Vagina (tissue), 2 donors: ENCODE measurements at places on chromosomes 6 and 20.

DNA sequence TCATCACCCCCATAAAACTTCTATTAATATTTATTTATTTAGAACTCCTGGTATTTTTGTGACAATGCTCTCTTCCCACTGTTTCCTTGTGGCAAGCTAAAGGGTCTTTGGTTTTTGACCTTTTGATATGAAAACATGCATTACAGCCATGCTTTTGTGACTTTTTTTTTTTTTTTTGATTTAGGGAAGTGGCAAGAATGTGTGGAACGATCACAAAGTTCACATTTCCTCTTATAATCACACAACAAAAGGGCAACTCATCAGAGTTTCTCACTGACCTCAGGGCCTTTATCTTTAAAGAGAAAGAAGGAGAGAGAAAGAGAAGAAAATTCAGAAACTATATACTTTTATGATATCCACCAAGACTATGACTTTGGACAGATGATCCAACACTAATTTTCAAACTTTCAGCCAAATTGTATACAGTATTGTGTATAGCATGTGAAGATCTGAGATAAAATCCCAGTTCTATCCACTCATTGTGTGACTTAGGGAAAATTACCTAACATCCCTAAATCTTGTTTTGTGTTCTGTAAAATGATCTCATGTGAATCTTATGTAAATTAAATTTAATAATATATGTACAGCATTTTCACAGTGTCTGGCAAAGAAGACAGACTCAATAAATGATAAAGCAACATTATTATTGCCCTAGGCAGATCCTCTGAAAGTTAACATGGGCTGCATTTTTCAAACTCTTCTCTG lies 106.8 kb upstream of the MARCKS start:
- no peak for DNase-seq

DNA sequence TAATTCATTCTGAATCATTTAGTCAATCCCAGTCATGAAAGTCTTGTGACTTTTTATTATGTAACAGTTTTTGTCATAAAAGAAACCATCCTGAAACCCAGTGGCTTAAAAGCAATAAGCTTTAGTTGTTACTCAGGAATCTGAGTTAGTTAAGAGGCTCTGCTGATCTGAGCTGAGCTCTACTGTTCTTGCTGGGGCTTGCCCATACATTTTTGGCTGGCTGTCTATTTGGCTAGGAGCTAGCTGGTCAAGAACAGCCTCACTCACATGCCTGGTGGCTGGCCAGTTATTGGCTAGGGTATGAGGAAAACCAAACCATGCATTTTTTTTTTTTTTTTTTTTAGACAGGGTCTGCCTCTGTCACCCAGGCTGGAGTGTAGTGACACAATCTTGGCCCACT lies 10.6 kb downstream of the TCF21 start:
- DNase-seq: no peak

- no peak for DNase-seq
Measured at GRCh38 chr6:138824482-138825144, 28.7 kb downstream of the ECT2L start.

DNA sequence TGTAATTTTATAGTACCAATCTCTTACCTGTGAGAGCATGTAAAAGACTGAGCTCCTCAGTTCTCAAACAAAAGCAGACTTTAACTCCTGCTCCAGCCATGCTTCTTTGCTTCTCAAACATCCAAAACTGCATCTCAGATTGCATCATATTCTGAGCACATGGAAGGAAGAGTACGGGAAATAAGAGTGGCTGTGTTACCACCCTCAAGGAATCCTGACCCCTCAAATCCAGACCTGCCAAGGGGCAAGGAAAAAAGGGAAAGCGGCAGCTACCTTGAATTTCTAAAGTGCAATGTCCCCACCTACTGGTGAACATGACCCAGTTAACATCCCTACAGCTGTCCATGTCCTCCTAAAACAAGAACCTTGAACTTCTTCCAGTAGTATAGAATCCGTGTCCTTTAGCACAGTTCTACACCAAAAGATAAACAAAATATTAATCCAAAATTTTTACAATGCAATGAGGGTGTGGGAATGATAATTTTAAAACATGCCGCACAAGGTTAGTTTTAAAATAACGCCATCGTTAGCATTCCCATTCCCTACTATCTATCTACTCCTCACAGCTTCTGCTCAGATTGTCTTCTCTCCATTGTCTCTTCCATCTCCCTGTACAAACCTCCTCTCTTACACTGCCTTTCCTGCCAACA lies 34.1 kb upstream of the HLA-DQB1 start:
- DNase-seq: no peak

DNA sequence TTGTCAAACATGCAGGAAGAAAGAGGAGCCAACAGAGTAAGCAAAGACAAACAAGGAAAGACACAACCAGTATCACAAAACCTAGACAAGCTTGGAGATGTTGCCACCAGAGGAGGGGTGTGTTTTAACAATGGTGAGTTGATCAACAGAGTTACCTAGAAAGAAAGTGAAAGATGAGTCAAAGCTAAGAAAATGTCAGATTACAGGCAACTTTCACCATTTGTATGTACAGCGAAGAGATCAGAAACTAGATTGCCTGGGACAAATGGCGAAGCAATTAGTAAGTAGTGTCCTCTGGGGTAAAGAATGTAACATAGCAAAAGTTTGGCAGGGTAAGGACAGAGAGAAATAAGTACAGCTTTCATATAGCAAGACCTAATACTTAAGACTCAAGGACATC lies 51.6 kb upstream of the POU3F2 start:
- no peak for DNase-seq

- DNase-seq: no peak
Measured at GRCh38 chr6:16684896-16685554, 76.2 kb downstream of the ATXN1 start.

- no peak for DNase-seq
Measured at GRCh38 chr20:41052742-41053419, 24.3 kb downstream of the TOP1 start.

DNA sequence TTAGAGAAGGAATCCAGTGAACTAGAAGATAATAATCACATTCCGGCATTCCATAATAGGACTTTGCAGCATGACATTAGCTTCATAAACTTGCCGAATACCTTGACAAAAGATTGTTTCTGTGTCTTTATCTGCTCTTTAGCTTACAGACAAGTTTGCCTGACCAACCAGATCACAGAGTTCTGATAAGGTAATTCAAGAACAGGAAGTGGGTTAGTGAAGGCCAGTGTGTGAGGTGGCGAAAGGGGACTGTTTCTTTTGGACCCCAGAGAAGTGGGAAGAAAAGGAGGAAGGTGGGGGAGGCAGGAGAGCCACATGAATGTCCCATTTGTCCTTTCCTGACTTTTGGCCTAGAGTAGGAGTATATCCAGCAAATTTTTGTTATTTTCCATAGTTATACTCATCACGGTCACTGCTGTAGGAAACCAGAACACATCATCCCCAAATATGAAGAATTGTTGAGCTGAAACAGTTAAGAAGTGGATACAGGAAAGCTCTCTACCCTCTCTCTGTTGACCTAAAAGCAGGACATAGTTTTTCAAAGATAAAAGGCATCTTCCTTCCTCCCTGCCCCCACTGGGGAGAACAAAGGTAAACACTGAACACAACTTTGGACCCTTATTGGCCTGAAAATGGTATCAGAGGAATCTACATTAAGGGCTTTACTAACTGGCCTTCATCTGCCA lies 72.4 kb upstream of the TNFAIP3 start:
- DNase-seq: no peak

- no peak for DNase-seq
Measured at GRCh38 chr6:30955367-30956042, 14.7 kb downstream of the MUCL3 start.

- DNase-seq: no peak
Measured at GRCh38 chr6:14726816-14727493, 518.9 kb upstream of the JARID2 start.

- no peak for DNase-seq
Measured at GRCh38 chr6:163309491-163310026, 105.0 kb upstream of the QKI start.

- no peak for DNase-seq
Measured at GRCh38 chr20:40251284-40251932, 437.6 kb downstream of the MAFB start.

DNA sequence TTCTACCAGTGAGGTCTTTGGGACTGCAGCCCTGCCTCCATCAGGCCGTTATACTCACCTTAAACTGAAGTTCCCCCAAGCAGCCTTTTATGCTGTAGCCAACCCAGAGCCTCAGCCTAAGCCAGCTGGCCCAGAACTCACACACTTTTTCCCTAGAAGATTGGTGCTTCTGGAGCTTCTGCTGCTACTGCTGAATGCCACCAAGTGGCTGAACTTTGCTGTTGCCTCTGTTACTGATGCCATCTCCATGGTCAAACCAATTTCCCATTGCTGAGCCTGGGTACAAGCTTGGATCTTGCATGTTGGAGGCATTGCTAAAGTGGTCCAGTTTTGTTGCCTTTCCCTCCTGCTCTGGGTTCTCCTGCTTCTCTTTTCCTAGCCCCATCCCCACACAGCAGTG lies 15.0 kb upstream of the TBX18 start:
- DNase-seq: no peak

GRCh38 chr6:146357578-146358430 lies 185.8 kb upstream of the RAB32 start:
- no peak for DNase-seq

- no peak for DNase-seq
Measured at GRCh38 chr20:47489448-47489872, 12.2 kb upstream of the NCOA3 start.

DNA sequence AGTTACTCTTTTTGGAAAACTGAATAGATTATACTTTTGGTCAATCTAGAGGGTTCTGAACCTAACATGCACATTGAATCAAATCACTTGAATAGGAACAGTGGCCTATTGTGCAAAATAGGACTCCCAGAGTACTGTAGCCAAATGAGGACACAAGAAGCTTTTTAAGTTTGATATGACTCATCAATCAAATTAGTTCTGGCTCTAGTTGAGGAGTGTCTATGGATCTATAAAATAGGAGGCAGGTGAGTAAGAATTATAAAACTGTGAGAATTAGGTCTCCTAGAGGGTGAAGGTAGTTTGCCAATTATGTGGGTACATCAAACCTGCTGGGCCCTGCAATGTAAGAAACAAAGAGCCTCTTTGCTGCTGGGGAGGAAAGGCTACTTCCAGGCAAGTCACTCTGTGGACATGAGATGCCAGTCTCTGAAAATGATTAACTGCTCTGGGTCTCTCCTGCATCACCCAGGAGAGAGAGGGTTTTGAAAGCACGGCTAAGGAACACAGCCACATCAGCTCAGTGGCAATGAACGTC lies 112.3 kb downstream of the RCAN2 start:
- DNase-seq: no peak

DNA sequence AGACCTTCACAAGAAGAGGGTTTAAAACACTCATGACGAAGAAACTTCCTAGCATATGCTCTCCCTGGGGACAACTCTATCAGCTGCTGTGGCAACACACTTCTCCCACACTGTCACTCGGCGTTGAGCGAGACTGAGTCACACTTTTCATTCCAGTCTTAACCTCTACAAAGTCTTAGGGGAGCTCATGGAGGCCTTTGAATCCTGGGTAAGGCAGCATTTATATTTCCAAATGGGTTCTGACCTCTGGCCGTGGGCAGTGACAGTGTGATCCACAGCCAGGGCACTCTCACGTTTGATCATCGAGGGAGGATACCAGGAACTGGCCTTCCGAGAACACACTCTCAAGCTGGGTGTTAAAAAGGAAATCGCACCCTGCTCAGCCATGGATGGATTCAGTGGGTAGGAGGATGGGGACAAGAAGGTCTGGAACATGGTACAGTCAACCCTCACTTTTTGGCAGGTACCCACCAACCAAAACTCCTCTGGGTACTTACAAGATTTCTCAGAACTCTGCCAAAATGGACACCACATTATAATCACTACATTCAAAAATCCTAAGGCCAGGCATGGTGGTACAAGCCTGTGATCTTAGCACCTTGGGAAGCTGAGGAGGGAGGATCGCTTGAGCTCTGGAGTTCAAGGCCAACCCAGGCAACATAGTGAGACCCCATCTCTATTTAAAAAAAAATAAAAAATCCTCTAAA lies 19.6 kb downstream of the RRBP1 start:
- no peak for DNase-seq

DNA sequence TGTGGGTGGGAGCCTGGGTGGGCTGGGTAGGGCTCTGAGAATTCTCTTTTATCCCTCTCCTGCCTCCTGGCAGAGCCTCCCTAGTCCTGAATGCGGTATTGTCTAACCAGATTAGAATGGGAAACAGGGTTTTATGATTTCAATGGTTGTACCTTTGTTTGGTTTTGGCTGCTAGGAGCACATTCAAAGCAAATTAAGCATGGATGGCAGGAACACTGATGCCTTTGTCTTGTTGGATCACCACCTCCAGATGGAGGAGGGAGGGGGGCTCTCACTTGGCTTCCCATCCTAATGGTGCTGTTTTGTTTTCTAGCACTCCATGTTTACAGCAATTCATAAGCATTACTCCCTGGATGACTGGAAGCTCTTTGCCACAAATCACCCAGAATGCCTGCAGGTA lies 11.6 kb downstream of the GMPR start:
- no peak for DNase-seq

GRCh38 chr6:32982702-32983492 lies 14.5 kb downstream of the BRD2 start:
- DNase-seq: no peak
